Panc1 (cell line): ENCODE measurements at places on chromosomes 6 and 20. TPM values are rescaled to one million over a fixed set of nuclear protein-coding genes. Genes with fewer than 3 reads are reported as not detected.
A peak's percentile ranks its signal among the peaks of the same experiment; 100 is the strongest.

GATA5 gene
- total RNA-seq: 53.2 TPM

BCKDHB gene
- total RNA-seq: 16.4 TPM

- no peak overlapping the region for H3K4me3 ChIP-seq
Observed at GRCh38 chr6:25369036-25369432, 89.9 kb downstream of the CARMIL1 start.

GRCh38 chr20:41616228-41616627 is 1.9 kb downstream of the CHD6 start:
- no peaks in the 10 kb centered on the region for H3K27me3 ChIP-seq
- H3K4me1 ChIP-seq: peaks cover 29% of the 10 kb centered on the region
- no peaks in the 10 kb centered on the region; the same call in 1 of the 2 replicates for H3K36me3 ChIP-seq
- H3K4me3 ChIP-seq: peak overlapping the region; percentile 80; the same call in 1 of the 2 replicates
- DNase-seq: no peak
- H3K27ac ChIP-seq: no peak overlapping the region; the same call in 1 of the 2 replicates

GRCh38 chr6:85323435-85324040 is 126.3 kb upstream of the NT5E start:
- no peak overlapping the region for H3K27ac ChIP-seq
- H3K36me3 ChIP-seq: no peaks in the 10 kb centered on the region
- H3K27me3 ChIP-seq: no peaks in the 10 kb centered on the region
- no peaks in the 10 kb centered on the region for H3K4me1 ChIP-seq
- peak; percentile 42 for DNase-seq

DNA sequence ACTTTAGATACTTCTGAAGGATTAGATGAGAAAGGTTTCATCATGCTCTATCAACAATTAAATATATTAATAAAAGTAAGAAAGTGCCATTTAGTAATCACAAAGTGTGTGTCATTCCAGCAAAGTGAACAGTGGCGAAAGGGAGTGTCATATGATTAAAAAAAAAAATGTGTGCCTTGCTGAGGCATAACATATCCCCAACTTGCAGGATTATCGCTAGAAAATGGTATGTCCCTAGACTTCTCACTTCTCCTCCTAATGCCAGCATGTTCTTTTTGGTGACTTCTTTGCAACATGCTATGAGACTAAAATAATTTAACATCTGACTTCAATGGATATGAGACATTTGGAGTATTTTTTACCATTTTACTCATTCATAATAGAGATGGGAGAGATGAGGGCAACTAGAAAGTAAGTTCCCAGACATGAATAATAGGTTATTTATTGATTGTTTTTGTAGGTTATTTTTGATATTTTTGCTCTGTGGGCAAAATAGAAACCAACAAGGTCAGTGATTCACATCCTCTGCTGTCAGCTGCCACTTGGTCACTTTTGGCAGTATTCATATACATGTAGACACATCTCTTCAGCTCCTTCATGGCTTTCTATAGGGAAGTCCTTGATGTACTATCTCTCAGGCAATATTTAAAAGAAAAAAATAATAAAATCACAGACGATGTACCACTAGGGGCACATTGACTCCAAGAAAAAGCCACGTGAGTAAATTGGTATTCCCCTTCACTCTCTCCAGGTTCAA is 370.1 kb downstream of the BMP2 start:
- no peaks in the 10 kb centered on the region for H3K27me3 ChIP-seq
- no peak overlapping the region for H3K27ac ChIP-seq
- no peaks in the 10 kb centered on the region for H3K36me3 ChIP-seq
- no peaks in the 10 kb centered on the region for H3K4me1 ChIP-seq
